ENCODE measurements at places on chromosomes 16 and 17. TPM values are rescaled to one million over a fixed set of nuclear protein-coding genes. Genes with fewer than 3 reads are reported as not detected.

- no peak for DNase-seq
Observed at GRCh38 chr17:81127526-81128177, 37.7 kb upstream of the PVALEF start.

DNA sequence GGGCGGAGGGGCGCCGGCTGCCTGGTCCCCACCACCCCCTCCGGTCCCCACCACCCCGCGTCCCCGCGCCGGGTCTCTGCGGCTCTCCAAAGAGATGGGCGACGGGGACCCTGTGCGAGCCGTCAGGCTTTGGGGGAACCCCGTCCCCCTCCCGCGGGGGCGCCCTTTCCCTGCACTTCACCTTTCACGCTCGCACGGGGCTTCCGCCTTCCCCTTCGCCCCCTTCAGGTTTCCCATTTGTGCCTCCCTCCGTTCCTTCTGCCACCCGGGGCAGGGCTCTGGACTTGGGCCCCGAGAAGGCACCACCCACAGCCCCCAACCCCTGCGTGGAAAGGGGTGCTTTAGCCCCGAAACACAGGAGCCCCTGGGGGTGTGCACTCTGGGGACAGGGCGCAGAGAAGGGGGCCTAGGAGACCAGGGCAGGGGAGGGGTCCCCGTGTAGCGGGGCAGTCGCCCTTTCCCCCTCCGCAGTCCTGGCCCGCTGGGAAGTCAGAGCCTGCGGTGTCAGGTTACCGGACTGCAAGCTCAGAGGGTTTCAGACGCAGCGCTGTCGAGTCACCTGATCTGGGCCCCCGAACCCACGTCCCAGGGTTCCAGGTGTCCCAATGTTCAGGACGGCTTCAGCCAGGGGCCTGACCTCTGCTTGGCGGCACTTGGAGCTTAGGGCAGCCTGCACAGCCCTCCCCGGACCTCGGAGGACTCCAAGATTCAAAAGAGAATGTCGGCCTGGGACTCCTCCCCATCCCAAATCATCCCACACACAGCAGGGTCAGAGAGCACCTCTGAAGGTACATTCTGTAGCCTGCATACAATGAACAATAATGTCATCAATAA lies 6.7 kb upstream of the CCDC92B start:
- no peak for DNase-seq

GRCh38 chr16:17364319-17365210 lies 106.2 kb downstream of the XYLT1 start:
- DNase-seq, result no peak

DNA sequence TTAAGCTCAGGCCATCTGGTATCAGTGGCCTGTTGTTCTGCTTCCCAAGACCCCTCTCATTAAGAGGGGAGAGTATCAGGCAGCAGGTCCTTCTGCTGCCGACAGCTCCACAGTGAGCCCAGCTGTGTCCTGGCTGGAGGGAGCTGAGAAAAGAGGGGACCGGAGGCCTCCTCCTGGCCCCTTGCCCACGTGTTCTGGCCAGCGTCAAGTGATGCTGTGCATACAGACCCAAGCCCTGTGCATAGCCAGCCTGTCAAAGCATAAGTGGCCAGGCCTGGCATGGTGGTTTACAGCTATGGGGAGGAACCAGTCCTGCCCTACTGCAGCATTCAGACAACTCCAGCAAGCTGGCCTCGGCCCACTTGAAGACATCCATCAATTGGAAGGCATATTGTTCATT lies 48.0 kb downstream of the ABCC6 start:
- DNase-seq, result no peak

DNA sequence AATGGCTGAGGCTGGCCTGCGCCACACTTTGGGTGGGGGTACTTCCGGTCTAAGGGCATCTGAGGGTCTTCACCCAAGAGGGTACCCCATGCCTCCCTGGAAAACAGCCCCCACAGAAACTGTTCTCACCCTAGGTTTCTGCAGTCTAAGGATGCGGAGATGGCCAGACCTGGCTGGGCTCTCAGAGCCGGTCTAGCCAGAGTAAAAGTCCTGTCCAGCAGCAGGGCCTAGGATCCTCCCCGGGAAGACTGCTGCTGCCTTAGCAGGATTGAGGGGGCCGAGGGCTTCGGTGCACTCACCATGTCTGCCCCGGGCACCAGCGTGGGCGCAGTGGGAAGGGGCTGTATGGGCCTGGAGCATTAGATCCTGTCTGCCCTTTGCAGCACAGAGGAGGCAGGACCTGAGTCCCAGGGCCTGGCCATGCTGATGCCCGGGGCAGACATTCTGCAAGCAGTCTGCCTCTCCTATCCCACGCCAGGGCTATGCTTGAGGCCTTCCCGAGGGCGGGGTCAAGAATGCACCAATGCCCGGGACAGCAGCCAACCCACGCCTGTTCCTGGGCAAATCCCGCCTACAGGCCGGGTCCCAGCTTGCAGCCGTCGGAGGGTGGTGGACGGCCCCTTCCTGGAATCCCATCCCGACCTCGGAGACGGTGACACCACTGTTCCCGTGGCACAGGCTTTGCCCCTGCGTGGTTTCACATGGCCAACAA lies 54.7 kb downstream of the CBFA2T3 start:
- peak; percentile 82 for DNase-seq

GRCh38 chr16:29815032-29815721 lies 775 bp upstream of the PAGR1 start:
- peak; percentile 76 for DNase-seq

DNA sequence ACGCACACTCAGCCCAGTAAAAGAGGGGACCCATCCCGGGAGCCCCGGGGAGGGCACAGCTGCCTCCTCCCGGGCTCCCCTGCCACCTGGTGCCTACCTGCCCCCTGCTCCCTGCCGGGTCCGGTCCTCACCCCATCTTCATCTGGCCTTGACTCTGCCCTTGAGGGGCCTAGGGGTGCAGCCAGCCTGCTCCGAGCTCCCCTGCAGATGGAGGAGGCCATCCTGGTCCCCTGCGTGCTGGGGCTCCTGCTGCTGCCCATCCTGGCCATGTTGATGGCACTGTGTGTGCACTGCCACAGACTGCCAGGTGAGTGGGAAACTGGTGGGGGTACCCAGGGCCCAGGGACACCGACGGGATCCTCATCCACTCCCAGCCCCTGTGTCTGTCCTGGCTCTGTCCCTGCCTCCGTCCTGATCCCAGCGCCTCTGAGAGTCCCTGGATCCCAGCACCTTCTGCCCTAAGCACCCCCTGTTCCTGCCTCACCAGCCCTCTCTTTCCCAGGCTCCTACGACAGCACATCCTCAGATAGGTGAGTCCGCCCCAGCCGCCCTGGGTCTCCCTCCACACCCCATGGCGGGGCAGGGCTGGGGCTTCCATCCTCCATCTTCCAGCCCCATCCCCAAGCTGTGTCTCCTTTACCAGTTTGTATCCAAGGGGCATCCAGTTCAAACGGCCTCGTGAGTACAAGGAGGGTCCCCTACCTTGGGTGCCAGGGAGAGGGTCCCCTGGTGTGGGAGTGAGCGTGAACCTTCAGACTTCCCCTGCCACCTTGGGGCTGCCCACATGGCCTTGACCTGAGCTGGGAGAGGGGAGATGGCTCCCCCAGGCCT lies 574 bp downstream of the LAT start:
- no peak for DNase-seq

GRCh38 chr16:82560805-82561325 lies 65.9 kb upstream of the CDH13 start:
- no peak for DNase-seq

DNA sequence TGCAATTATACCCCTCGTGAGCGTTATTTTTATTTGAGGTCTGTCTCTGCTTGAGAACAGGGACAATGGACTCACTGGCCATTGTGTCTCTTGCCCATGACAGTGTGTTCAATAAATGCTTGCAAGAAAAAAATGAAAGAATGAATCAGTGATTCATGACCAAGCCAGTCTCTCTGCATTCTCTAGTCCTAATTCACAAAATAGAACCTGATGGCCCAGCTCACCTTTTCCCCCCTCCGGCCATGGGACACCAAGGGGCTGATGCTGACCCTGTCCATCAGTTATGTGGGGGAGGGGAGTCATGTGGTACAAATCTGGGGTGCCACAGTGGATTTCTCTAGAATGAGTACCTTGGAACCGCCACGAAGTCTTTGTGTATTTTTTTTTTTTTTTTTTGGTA lies 38.2 kb downstream of the CCDC42 start:
- DNase-seq, result no peak

- DNase-seq, result no peak
Observed at GRCh38 chr16:66306366-66307150, 59.9 kb upstream of the CDH5 start.

GRCh38 chr17:39443326-39443725 lies 7.7 kb downstream of the MED1 start:
- DNase-seq, result no peak

- no peak for DNase-seq
Observed at GRCh38 chr16:26724189-26724588, 342.5 kb upstream of the C16orf82 start.

DNA sequence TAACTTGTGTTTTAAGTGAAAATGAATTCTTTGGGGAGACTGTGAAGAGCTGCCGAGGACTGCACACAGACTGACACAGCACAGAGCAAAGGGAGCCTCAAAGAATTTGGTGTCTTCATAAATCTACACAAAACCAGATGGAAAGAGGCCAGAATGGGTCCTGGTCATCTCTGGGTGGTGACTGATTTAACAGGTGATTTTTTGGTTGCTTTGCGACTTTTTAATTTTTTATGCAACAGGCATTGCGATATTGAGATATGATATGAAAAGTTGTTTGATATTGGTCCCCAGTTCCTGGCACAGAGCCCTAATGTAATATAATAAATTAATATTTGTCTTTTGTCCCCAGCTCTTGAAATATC lies 12.6 kb upstream of the EIF1 start:
- DNase-seq, result no peak

GRCh38 chr17:72407931-72408330 lies 287.1 kb downstream of the SOX9 start:
- DNase-seq, result no peak

- DNase-seq, result peak; percentile 35
Observed at GRCh38 chr17:79624718-79625478, 14.0 kb upstream of the RBFOX3 start.

DNA sequence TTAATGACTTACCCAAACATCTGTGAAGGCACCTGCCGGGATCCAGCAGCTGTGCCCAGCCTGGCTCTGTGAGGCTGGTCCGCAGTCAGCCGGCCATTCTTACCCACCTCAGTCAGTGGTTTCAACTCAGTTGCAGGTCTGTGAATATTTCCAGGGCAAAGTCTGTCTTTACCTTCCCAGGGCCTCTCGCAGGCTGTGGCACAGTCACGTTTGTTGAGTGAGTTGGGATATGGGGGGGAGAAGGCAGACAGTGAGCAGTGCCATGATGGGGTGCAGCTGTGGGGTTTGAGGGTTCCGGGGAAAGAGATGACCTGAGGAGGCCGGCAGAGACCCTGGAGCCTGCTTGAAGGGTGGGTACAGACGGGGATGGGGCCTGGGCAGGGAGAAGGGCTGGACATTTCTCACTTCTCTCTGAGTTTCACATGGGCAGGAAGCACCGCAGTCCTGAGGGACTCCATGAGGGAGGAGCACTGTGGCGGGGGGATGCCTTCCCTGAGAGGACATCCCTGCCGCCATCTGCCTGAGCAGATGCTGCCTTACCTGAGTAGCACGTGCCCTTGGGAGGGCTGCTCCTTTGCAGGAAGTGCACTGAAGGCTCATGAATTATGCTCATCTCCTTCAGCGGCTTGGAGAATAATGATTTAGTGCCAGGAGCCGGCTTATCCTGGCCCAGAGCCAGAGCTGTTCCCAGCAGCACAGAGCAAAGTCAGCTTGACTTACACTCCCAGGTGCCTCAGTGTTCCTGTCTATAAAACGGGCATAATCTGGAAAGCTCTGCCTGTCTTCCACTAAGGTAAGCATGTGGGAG lies 48.1 kb downstream of the KSR1 start:
- DNase-seq, result no peak

- no peak for DNase-seq
Observed at GRCh38 chr16:6629110-6629509, 703.5 kb upstream of the RBFOX1 start.

DNA sequence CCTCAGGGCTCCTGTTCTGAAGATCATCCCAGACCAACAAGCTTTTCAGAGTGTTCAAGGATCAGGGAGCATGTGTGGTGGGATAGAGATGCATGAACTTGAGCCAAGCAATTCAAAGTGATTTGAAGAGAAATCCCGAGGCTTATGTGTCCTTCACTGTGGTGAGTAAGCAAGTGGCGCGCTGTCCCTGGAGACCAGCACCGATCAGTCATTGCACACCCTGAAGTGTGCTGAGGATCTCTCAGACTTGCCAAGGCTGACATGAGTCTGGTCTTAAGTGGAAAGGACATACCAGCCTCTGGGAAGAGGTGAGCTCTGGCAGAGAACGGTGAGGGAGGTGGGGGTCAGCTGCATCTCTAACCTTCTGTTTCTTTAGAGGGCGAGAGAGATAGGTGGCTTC lies 43.8 kb upstream of the CDH13 start:
- no peak for DNase-seq

DNA sequence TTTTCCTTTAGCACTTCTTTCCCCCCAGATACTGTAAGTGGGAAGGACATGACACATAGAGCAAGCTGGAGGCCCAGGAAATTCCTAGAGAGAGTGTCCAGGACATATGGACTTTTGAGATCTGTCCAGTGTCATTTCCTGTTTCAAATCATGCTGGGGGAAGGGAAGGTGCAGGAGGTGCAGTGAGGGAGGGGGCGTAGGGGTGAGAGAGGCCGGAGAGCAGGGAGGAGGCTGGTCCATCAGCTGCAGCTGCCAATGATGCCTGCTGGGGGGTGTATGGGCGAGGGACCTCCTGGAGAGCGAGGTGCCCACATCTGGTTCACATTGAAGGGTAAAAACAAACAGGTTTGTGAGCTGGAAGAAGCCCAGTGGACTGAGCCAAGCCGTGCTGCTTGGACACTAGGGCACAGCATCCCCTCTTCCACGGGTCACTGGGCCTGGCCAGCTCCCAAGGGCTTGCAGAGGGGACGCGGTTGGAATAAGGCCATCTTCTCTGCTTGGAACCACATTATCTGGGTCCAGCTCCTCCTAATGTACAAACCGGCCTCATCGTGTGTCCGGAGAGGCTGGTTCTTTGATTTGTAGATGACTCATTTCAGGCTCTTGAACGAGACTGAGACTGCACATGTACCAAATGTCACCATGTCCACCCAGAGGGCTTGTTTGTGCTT lies 70.4 kb upstream of the SMURF2 start:
- no peak for DNase-seq

DNA sequence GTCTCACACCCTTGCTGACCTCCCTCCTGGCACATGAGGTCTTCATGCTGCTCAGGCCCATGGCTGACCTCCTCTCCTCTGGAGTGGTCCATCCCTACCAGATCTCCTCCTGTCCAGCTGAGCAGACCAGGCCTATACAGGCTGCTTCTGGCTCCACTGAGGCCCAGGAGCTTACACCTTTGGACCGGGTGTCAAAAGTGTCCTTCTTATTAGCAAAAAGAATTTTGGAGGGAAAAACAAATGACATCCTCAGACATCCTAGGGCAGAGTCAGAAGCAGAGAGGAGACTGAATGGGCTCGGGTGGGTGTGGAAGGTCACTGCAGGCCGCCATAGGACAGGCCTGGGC lies 38.1 kb downstream of the WSB1 start:
- DNase-seq, result no peak

- DNase-seq, result peak; percentile 94
Observed at GRCh38 chr17:81821603-81822311, 11.3 kb downstream of the MCRIP1 start.

Gene TBC1D16
- 21.7 TPM for total RNA-seq

Gene BTBD17
- total RNA-seq, result not detected

Gene CDRT4
- 9.0 TPM for total RNA-seq

Gene KCNH4
- total RNA-seq, result 0.26 TPM

Gene LGALS9
- total RNA-seq, result 185 TPM

Gene MYH2
- 1.0 TPM for total RNA-seq

Gene CKLF
- 57.6 TPM for total RNA-seq

Gene GUCY2D
- 2.6 TPM for total RNA-seq

Gene EVPLL
- total RNA-seq, result 1.8 TPM

Gene GJD3
- total RNA-seq, result 2.8 TPM
